ENCODE measurements at places on chromosomes 1 and 21.

DNA sequence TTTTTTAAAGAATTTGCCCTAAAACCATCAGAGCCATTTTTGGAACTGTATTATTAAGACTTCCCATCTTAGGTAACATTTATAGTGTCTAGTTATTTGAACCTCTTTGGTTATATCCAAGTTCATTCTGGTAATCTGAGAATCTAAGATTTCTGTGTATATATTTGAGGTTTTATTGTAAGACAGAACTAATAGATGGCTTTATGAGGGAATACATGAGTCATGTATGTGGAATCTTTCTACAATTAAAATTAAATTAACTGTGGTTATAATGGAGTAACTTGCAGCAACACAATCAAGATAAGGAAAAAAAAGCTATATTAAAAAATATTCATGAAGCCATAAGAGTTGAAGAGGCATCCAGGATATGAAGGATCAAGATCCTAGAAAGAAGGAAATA is 92.1 kb downstream of the UBE2U start:
- no peak for DNase-seq

GRCh38 chr1:202291961-202292712 is 49.6 kb downstream of the UBE2T start:
- no peak for DNase-seq

DNA sequence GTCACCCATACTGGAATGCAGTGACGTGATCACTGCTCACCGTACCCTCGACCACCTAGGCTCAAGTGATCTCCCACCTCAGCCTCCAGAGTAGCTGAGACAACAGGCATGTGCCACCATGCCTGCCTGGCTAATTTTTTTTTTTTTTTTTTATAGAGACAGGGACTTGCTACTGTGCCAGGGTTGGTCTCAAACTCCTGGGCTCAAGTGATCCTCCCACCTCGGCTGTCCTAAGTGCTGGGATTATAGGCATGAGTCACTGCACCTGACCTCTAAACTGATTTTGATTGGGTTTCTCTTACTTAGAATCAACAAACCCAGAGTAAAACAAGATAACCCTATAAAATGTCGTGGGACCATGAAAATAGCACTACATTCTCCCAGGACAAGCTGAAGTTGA is 112.0 kb downstream of the UBE2U start:
- DNase-seq: no peak

DNA sequence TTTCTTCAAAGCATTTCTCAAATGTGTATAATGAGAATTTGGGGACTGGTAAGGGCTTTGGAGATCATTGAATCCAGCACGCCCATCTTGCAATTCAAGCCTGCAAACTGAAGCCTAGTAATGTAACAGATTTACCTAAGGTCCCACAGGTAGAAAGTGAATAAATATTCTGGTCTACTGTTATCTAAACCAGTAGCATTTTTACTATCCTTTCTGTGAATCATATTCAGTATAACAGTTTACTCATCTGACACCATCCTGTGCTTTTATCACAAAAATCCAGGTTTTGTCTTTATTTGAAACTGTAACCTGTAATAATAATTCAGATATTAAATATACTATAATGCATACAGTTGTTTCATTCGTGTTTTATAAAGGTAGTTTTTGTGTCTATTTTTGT is 17.4 kb downstream of the KCNA3 start:
- no peak for DNase-seq

- DNase-seq: no peak
Observed at GRCh38 chr1:36217670-36218069, 6.6 kb upstream of the THRAP3 start.

GRCh38 chr1:80402625-80403024 is 1396.1 kb upstream of the ADGRL4 start:
- no peak for DNase-seq

GRCh38 chr1:20178634-20179370 is 7.1 kb upstream of the UBXN10 start:
- DNase-seq: no peak

- DNase-seq: no peak
Observed at GRCh38 chr1:219661464-219662092, 48.7 kb upstream of the ZC3H11B start.

GRCh38 chr1:72066431-72066830 is 215.9 kb downstream of the NEGR1 start:
- no peak for DNase-seq

DNA sequence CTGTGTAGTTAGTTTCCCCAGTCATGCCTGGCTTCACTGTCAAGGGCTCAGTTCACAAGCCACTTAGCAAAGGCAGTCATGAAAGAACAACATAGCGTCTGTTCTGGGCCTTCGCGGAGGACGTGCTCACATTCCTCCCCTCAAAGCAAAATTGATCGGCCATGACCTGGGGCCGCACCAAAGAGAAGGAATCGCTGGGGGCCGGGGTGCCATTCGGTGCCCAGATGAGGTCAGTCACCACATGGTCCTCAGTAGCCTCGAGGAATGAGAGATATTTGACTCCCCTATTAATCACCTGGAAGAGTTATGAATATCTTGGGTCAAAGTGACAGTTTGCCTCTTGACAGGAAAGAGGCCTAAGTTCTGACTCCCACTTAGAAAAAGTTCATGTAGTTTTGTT is 251.1 kb upstream of the JUN start:
- DNase-seq: no peak

DNA sequence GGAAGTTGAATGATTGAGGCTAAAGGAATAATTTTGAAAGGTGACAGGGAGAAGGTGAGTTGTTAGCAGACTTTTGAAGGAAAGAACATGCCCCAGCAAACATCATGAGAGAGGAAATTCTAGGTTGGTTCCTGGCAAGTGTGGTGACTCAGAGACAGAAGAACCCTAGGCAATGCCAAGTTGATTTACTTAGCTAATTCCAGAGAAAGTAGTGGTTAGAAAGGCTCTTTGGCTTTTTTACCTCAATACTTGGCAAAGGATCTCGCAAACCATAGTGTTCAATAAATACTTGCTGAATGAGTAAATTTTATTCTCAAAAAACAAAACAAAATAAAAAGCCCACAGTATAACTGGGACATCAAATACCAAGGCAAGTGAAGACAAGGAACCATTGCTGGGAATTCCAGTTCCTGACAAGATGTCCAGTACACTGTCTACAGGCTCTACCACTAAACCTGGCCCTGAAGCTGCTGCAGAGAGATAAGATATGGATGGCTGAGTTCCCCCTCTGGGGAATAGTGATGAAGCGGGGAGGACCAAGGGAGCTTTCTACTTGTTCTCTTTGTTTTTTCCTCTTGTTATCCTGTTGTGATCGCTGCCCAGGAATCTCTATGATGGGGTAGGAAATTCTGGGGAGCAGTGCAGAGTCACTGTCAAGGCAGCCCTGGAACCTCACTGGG is 48.2 kb downstream of the IL12RB2 start:
- no peak for DNase-seq

All from activated naive CD4-positive, alpha-beta T cell treated with Interleukin-2 at 50 U/mL for 16 hours (primary cell).